ENCODE measurements at places on chromosomes 2 and 18.

DNA sequence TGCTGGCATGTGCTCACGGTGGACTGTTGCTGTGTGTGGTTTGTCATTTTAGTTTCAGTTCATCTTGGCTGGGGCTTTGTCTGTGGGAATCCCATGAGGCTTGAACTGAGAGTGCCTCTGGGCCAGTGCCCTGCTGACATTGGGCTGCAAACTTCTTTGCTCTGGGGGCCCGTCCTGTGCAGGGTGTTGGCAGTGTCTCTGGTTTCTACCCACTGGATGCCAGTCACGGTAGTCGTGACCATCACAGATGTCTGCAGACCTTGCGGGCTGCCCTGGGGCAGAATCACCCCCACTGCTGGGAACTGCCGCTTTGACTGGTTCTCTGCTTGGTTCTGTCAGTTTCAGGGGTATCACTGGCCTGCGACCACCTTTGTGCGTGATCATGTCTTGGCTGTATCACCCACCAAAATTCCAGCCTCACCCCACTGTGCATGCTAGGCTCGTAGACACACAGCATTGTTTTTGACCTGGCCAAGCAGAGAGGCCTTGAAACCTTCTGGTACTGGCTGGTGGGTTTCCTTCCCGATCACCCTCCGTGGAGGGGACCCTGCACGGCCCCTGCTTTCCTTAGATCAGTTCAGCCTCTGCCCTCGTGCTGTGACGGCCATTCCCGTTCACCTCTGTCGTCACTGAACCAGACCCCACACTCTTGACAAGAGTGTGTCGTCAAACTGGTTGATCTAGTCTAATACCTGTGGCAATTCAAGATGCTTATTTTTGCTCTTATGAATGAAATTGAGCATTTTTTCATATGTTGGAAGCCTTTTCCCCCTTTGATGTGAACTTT lies 57.6 kb downstream of the KCNG2 start:
- DNase-seq = no peak

DNA sequence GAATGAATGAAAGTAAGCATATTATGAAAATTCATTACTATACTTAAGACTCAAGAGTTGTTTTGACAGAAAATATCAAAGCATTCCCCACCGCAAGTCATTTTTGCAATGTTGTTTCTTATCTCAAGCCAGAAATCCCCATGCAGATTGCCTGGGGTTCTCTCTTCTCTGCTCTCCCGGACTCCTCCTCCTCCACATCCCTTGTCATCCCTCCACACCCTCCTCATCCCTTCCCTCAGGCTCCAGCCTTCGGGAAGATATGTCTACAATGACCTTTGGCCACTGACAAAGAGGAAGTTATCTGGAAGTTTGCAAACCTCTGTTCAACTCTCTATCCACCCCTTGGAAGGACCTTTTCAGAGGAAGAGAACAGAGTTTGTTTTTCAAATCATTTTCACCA lies 11.9 kb downstream of the TFCP2L1 start:
- no peak for DNase-seq

DNA sequence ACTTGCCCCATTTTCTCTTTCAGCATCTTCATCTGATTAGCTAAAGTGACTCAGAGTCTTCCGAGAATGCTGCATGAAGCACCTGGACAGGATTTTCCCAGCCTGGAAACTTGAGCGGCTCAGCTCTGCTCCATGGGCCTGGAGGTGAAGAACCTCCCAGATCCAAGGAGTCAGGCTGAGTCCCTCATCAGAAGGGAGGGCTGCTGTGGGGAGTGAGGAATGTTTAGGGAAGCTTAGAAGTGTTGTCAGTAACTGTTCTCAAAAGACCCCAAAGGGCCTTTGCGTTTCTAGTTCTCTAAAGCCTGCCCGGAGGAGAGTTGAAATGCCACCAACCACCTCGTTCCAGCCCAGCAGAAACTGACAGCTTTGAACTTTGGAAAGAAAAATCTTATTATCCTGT lies 157.1 kb downstream of the CLIP4 start:
- no peak for DNase-seq

- DNase-seq = no peak
Measured at GRCh38 chr2:25089605-25090315, 47.9 kb downstream of the EFR3B start.

DNA sequence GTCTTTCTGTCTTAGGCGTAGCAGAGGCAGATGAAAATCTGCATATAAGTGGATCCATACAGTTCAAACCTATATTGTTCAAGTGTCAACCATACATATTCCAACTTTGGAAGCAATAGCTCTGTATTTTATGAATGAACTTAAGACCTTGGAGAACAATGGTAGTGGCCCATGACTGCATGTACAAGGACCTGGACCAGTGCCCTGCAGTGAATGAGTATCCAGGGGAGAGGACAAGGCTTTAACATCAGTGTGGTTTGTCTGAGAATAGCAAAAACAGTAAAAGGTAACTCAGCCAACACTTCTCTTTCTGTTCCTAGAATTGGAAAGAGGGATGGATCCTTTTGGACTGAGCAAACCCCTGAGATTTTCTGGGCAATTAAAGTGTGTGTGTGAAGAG lies 230.8 kb upstream of the LINC00305 start:
- no peak for DNase-seq

GRCh38 chr2:205680067-205680466 lies 2.2 kb upstream of the NRP2 start:
- peak; percentile 80 for DNase-seq

DNA sequence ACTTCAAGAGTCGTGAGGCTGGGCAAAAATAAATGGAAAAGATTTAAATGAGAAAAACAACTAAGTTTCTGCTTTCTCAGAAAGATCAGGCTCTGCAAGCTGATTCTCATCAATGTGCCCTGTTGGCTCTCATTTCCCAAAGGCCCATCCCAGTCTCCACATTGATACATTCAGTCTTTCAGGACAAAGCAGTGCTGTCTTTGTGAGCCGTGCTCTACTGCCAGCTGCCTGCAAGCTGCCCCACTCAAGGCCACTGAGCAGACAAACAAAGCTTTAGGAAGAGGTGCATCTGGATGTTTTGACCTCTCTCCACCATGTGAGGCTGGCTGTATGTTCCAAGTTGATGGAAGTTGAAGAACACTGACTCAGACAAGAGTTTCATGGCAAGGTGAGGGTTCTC lies 48.8 kb downstream of the FSHR start:
- DNase-seq = no peak

GRCh38 chr18:32040936-32041335 lies 22.3 kb downstream of the RNF125 start:
- DNase-seq = no peak

DNA sequence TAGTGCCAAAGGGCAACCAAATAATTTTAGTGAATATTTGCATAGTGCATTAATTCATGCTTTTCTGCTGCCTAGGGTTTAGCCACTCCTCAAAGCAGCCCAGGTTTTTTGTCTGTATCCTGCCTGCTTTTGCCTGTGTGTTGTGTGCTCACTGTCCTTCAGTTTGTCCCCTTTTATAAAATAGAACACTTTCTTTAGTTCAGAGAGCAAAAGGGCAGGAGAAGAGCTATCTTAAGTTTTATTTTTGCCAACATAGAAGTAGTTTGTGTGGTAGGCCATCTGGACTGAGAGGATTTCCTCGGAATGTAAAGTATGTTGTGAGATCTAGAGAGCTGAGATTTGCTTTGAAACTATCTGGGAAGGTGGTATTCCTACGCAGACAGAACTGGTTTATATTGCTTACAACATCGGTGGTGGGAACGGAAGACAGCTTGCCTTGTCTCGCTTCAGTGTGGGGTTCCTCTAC lies 64.9 kb downstream of the EML4 start:
- no peak for DNase-seq

- no peak for DNase-seq
Measured at GRCh38 chr2:115400940-115401339, 958.5 kb downstream of the DPP10 start.

GRCh38 chr2:108620656-108621055 lies 86.4 kb downstream of the LIMS1 start:
- DNase-seq = no peak

- DNase-seq = no peak
Measured at GRCh38 chr2:233409286-233409991, 55.1 kb downstream of the DGKD start.

GRCh38 chr2:161250864-161251436 lies 57.3 kb upstream of the PSMD14 start:
- no peak for DNase-seq

DNA sequence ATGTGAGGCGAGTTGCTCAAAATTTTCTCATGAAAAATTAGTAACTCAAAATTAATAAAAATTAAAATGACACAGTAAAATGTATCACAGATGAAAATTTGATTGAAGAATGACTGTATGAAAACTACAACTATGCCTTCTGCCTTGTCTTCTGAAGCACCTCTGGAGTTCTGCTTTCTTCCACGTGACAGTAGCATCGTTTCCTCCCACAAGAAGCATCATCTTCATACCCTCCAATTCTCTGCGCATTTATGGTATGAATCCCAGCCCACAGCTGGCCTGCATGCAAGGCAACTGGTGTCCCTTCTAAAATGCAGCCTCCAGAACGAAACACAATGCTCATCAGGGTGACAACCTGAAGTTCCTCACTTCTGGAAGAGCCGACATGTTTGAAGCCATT lies 189.9 kb downstream of the MYO1B start:
- DNase-seq = no peak

GRCh38 chr18:79569720-79570119 lies 109.9 kb upstream of the CTDP1 start:
- DNase-seq = no peak

GRCh38 chr2:85015653-85016360 lies 44.8 kb downstream of the KCMF1 start:
- no peak for DNase-seq

DNA sequence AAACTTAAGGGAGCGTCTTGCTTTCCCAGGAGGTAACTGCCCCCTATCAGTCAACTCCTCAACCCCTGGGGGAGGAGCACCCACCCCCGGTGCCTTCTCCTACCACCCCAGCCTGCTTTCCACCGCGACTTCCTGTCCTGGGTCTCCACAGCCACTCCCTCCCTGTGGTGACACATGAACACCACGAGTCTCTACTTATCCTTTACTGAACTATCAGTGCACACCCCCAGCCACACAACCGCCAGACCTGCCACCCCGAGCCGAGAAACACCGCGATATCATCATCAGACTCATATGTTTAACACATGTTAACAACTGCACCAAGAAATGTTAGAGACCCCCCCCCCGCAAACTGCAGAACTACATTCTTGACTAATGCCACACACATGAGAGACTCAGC lies 43.3 kb downstream of the LONRF2 start:
- DNase-seq = no peak

DNA sequence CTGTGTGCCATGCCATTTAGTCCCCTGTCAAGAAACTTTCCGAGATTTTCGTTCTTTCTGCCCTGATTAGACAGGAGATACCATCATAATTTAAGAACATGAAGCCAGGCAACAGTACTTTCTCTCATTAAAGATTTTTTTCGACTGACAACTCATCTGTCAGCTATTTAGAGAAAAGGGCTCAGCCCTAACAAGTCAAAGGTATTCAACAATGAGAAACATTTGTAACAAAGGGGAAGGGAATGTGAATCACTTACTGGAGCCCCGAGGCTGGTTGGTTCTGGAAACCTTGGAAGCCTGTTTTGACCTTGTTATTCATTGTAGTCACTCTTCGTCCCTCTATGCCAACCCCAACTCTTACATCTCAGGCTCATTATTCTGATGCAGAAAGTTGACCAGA lies 199.4 kb downstream of the SPP2 start:
- no peak for DNase-seq

GRCh38 chr2:167890739-167891138 lies 356.7 kb downstream of the STK39 start:
- no peak for DNase-seq

- DNase-seq = no peak
Measured at GRCh38 chr2:22326250-22326649, 1058.7 kb upstream of the KLHL29 start.

DNA sequence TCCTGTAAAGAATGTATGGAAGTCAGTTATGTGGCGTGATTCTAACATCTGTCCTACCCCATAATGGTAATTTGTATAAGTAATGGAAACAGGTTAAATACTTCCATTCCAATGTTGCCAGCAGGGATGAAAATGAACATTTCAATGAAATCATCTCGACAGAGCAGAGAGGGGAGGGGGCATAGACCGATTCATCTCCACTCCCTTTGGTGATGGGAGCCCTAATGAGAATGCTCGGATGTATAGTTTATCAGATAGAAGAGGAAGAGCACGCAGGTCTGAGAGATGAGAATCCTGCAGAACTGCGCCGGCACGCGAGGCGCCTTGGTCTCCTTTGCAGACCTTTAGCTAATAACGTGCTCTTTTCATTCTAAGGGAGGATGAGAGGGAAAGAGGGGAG lies 61.4 kb downstream of the TSHZ1 start:
- DNase-seq = no peak

GRCh38 chr2:207768168-207768865 lies 1.4 kb downstream of the FZD5 start:
- peak; percentile 64 for DNase-seq

GRCh38 chr2:108959401-108959800 lies 29.6 kb downstream of the EDAR start:
- DNase-seq = no peak

DNA sequence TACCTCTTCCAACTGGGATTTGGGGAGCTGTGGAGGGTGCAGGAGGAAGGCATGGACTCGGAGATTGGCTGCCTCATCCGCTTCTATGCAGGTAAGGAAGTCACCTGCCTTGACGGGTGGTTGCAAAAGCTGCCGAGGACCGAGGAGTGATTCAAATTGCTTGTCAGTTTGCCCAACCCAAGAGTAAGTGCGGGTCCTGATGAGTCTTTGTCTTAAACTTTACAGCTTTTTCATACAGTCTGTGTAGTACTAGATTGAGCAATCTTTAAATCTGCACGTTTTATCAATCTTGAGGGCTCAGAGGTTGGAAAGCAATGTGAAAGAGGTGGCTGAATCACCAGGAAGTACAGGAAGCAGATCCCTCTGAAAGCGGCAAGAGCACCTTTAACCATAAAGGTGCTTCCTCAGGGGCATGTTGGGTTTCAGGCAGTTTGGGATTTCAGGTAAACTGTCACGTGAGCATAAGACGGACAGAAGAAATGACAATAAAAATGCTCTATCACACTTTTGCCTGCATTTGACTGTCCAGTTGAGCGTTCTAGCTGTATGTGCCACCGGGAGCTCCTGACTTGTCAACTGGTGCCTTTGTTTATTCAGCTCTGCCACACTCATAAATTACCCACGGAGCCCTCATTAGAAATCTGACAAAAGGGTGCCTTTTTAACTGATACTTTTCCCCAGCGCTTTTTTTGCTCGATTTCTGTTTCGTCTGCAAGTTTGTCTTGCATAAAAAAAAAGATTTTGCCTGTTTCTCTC lies 2.0 kb downstream of the PHLPP1 start:
- peak; percentile 23 for DNase-seq

DNA sequence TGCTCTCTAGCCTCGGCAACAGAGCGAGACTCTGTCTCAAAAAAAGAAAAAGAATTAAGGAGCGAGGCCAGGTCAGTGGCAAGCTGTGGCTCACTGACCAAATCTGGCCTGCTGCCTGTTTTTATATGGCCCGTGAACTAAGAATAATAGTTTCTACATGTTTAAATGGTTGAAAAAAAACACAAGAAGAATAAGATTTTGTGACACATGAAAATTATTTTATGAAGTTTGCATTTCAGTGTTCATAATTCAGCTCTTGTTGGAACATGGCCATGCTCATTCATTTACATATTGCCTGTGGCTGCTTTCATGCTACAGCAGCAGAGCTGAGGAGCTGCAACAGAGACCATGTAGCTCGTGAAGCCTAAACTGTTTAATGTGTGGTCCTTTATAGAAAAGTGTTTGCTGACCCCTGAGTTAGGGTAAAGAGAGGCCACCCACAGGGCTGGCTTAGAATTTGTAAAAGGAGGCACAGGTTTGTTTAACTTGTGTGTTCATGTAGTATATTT lies 59.5 kb downstream of the MFSD6 start:
- DNase-seq = no peak

GRCh38 chr2:45496869-45497268 lies 114.2 kb downstream of the SRBD1 start:
- no peak for DNase-seq

GRCh38 chr2:204110751-204111516 lies 174.4 kb downstream of the ICOS start:
- DNase-seq = no peak

All from nephron progenitor cell (in vitro differentiated cells).